GM12892 (cell line): ENCODE measurements at places on chromosomes 16 and 17.

DNA sequence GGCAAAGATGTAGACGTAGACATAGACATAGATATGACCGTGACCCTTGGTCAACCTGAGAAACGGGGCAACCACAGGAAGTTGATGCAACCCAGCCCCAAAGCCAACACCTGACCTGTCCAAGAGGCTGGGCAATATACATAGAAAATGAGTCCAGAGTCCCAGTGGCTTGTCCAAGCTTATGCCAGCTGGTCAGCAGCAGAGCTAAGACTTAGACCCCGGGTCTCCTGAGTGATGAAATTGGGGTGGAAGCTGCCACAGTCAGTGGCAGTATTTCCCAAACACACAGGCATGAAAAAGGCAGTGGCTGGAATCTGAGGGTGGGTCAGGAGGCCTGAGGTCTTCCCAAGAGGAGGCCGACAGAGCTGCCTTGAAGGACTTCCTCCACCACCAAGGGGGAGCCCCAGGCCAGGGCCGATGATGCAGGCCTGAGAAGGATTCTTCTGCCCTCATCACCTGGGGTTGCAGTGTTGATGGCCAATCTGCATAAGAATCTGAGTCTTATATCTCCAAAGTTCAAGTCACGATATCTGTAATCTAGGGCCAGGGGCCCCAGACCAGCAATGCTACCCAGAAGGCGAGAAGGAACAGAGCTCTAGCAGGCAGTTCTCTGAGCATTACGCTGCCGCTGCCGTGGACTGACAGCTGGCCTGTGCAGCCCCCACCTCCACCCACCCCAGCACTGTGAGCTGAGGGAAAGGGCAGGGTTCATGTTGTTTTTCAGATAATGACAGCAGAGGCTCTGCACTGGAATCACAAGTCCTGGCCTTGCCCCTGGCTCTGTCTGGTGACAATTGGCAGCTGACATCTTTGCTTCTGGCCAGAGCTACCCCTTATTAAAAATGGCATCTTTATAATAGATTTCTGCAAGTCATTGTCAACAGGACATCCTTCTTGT lies 72.7 kb downstream of the GNAO1 start:
- DNase-seq, result no peak

GRCh38 chr17:82675476-82676245 lies 22.8 kb downstream of the RAB40B start:
- DNase-seq, result no peak

DNA sequence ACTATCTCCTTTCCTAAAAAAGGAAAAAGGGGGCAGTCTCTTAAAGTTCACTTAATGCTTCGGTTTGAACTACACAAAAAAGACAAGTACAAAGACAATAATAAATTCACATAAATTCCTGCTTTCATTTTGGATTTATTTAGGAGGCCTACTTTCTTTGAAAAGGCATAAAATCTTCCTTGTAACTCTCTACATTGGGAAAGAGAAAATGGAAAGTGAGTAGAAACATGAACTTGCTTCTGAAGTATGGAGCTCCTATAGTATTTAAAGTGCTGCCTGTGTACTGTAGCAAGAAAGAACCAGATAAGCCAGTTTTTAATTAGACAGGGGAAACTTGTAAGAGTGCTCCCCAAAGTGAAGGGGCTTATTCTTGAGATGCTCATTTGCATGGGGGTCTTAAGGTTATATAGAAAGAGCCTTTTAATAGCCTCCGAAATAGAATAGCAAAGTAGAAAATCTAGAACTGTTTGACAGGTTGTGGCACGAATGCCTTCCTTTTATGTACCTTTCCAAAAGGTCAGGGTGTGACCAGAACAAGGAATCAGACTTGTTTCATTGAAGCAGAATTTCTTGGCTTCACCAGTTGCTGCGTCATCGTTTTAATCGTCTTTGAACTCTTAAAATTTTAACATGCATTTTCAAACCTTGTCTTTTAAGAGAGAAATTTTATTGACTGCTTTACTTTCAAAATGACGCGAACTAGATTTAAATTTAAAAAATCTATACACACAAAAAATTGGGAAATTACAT lies 12.9 kb downstream of the GAN start:
- no peak for DNase-seq

- DNase-seq, result no peak
Observed at GRCh38 chr16:85629326-85629725, 16.2 kb downstream of the GSE1 start.

DNA sequence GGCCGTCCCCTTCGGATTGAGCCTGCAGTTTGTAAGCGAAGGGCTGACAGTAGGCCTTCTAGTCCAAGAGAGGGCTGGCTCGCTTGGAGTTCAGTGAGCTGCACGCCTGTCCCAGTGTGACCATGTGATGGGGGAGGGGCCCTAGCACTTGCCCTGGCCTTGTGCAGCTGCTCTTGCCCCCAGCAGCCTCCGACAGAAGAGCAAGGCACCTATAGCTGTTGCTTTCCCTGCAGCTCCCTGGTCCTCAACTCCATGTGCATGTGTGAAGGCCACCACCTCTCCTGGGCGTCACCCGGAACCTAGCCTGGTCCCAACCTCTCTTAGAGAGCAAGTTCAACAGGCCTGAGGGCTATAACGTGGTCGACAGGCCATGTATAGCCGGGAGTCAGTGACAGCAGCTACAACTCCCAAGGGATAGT lies 5.6 kb downstream of the SPHK1 start:
- DNase-seq, result no peak

DNA sequence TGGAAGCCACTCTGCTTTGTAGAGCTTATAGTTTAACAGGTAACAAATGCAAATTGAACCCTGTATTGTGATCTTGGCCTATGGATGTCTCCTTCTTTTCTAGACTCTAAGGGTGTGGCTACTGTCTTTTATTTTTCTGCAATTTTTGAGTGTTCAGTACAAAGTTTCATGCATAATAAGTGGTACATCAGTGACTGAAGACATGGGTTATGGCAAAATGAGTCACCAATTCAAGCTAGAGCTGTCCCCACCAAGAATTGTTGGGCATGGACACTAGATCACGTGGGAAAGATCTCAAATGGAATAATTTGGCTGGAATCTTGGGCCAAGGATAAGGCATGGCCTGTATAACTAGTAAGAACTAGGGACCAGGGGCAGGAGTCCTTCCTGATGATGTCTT lies 228.4 kb upstream of the N4BP1 start:
- no peak for DNase-seq
